D341Med (cell line): ENCODE measurements at places on chromosomes 2 and 18.

DNA sequence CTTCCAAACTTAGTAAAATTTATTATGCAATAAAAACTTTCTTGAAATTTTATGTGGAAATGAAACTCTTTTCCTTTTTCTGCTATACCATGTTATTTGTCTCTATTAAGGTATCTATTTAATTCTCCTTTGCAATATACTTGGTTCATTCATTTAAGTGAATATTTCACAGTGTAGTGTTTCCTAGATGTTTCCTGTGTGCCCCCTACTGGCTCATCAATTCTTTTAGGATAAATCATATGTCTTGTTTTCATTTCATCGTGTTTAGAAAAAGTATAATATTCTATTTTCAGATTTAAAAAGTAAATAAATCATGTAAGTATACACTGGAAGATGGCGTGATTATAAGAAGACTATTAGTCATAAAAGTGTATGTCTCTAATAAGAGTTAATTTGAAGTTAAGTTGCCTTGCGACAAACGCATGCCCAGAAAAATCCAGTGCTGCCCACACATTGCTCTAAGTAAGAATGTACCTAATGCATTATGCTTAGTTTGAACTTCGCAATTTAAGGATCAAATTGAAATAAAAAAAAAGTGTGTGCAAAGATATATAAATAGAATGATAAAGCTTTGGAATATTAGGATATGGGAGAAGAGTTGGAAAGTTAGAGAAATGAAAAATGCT lies 525.4 kb downstream of the KCNJ3 start:
- DNase-seq, result no peak

DNA sequence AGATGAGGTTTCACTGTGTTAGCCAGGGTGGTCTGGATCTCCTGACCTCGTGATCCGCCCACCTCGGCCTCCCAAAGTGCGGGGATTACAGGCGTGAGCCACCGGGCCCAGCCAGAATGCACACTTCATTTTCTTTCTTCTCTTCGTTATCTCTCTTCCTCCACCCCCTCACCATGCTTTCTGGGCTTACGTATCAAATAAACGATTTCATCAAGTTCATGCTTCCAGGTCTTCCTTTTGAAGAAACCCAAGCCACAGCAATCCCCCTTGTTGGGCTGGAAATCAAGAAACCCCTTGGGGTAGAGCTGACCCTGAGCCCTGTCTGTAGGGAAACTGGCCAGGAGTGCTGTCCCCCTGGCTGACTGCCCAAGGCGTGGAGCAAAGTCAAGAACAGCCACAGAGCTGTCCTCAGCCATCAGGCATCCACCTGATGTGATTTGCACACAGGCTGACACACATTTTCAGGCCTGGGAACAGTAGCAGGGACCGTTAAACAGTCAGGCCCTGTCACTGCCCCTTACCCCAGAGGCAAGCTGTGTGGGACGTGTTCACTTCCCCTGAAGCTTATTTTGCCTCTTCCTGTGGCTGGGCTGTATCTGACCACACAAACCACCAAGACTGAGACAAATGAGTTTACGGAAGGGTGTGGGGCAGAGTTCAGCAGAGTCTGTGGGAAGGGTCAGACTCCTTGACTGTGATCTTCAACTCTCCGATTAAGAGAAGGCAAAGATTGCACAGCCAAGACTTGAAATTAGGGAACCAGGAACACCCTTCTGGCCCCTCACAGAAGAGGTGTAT lies 15.1 kb upstream of the NMUR1 start:
- DNase-seq, result no peak

DNA sequence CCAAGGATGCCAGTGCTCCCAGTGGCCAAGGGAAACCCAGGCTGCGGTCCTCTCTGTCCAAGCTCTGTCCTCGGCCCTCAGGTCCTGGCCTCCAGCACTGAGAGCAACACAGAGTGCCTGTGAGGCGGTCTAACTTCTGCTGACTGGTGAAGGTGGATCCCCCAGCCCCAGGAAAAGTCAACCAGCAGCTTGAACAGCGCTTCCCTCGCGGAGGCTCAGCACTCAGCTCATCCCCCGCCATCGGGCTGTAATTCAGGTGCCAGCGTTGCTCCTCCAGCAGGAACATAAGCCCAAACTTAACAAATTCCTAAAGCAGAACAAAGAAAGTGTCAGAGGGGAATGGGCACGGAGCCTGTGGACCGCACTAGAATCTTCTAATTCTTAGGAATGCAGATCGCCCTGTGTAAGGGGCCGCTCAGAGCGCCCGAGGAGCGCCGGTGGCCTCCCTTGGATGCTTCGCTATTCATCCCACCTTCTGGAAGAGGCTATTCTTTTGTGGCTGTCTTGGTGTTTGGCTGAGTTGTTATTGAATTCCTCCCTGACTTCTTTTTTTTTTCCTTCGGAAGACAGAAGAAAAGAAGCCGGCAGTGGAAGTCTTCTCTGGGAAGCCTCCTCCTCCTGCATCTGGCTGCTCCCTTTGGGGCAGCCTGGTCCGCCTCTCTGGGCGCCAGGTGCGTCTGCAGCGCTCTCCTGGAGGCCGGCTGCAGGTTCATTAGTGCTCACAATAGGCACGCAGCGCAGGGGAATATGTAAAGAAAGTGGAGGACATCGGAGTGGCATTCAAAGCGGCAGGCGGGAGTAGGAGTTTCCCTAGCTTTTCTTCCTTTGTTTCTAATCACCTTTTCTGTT lies 905.6 kb downstream of the TSN start:
- DNase-seq, result no peak

GRCh38 chr2:197306696-197307040 lies 3.9 kb downstream of the ANKRD44 start:
- DNase-seq, result no peak

DNA sequence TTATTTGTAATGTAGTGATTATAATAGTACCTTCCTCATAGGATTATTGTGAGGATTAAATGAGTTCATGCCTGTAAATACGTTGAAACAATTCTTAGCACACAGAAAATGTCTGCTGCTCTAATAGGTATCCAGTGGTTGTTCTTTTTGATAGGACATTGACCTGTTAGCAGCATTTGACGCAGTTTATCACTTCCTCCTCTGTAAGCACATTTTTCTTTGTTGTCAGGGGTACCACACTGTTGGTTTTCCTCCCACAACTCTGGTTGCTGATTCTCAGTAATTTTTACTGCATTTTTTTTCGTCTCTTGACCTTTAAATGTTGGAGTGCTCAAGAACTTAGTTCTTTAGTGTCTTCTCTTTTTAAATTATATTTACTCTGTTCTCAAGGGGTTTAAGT lies 15.4 kb downstream of the PPM1B start:
- DNase-seq, result no peak

- DNase-seq, result peak; percentile 32
Measured at GRCh38 chr2:201709747-201710146, 11.3 kb upstream of the MPP4 start.

DNA sequence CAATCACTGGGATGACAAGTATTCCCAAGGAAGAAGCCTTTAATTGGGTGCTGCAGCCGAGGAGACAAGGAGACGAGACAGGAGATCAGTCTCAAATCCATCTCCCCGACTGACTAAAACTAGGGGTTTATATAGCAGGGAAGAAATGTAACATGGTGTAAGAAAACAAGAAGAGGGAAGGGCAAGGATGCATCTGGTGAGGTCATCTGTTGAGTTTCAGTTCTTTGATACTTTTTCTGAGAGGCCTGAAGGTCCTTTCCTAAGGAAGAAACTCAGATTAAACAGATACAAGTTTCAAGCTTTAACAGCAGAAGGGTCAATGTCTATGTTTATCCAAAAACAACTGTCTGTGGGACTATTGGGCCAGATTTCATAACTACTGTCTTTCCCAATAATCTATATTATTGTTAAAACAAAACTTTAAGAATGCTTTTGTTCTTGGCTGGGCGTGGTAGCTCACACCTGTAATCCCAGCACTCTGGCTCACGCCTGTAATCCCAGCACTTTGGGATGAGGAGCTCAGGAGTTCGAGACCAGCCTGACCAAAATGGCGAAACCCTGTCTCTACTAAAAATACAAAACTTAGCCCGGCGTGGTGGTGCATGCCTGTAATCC lies 2.5 kb upstream of the PDCL3 start:
- DNase-seq, result no peak

- no peak for DNase-seq
Measured at GRCh38 chr18:60826346-60826745, 453.8 kb upstream of the MC4R start.

- no peak for DNase-seq
Measured at GRCh38 chr2:227374158-227374557, 4.9 kb downstream of the TM4SF20 start.

GRCh38 chr2:26957534-26957933 lies 12.9 kb upstream of the MAPRE3 start:
- DNase-seq, result no peak

- no peak for DNase-seq
Measured at GRCh38 chr2:85831735-85832134, 57.1 kb downstream of the ST3GAL5 start.

GRCh38 chr2:45483997-45484396 lies 127.1 kb downstream of the SRBD1 start:
- DNase-seq, result no peak

GRCh38 chr18:32595832-32596231 lies 125.2 kb upstream of the GAREM1 start:
- DNase-seq, result no peak

DNA sequence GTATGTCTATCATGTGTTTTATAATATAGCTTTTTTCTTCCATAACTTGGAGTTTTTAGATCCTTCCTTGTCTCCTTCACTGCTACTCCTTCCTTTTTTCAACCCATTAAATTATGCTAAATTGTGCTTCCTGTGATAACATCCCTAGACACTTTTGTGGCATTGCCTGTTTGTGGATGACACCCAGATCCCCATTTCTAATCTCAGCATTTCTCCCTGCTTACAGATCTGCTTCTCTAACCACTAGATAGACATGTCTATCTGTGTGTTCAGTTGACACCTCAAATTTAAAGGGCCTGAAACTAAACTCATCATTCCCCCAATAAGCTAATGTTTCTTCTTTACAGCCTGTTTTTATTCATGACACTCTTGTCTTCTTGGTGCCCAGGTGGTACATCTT lies 244.8 kb downstream of the BABAM2 start:
- no peak for DNase-seq

DNA sequence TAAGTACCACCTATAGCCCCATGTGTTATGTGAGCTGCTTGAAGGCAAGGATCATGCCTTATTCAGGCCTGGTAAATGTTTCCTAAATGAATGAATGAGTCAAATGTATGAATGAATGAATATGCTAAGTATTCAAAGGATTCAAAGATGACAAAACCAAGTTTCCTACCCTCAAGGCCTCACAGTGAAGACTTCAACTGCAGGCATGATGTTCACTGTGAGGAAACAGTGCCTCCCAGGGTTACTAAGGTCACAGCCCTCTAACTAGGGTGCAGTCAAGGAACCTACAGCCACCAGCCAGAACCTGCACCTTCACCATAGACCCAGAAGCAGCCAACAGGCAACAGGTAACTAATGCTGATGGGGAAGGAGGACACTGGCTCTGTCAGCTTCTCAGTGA lies 69.3 kb downstream of the SUMO1 start:
- no peak for DNase-seq

DNA sequence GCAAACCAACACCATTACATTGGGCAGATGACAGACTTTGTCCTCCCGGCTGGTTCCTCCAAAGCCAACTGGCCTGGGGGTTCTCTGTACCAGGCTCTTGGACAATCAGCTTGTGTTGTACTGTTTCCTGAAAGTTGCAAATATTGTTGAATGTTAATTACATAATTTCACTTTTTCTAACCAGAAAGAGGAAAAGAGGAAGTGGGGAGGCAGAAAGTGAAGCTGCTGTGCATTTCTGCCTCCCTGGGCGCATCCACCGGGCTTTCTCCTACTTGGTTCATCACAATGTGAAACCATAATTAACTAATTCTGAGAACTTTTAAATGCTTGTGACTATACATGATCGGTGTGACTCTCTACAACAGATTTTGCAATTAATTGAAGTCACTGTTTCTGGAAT lies 10.1 kb downstream of the TWIST2 start:
- no peak for DNase-seq

GRCh38 chr18:37441821-37442220 lies 123.8 kb downstream of the CELF4 start:
- no peak for DNase-seq

- no peak for DNase-seq
Measured at GRCh38 chr2:196335221-196335634, 163.8 kb upstream of the STK17B start.

GRCh38 chr18:45753286-45753685 lies 29.3 kb downstream of the SLC14A1 start:
- DNase-seq, result no peak

GRCh38 chr2:60216452-60216995 lies 336.9 kb downstream of the BCL11A start:
- DNase-seq, result no peak

DNA sequence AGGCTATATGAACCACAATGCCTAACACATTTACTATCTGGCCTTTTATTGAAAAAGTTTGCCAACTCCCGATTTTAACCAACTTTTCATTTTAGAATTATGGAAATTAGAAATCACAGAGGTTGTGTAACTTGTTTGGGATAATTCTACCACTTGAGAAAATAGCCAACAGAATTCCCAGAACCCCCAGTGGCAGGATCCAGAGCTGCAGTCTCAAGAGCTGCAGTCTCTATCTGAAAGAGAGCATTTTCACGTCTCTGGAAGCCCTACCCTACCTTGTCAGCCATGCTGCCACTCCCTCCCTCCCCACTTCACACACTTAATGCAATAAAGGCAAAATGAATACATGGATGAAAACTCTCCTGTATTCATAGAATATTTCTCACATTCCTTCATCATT lies 23.4 kb upstream of the TSPYL6 start:
- peak; percentile 28 for DNase-seq

- DNase-seq, result no peak
Measured at GRCh38 chr18:63578357-63578958, 8.7 kb upstream of the SERPINB13 start.

GRCh38 chr2:100197631-100198153 lies 55.3 kb upstream of the AFF3 start:
- DNase-seq, result no peak

GRCh38 chr18:79302120-79302519 lies 93.6 kb upstream of the NFATC1 start:
- DNase-seq, result no peak

GRCh38 chr2:39821871-39822270 lies 42.8 kb upstream of the THUMPD2 start:
- peak; percentile 30 for DNase-seq

DNA sequence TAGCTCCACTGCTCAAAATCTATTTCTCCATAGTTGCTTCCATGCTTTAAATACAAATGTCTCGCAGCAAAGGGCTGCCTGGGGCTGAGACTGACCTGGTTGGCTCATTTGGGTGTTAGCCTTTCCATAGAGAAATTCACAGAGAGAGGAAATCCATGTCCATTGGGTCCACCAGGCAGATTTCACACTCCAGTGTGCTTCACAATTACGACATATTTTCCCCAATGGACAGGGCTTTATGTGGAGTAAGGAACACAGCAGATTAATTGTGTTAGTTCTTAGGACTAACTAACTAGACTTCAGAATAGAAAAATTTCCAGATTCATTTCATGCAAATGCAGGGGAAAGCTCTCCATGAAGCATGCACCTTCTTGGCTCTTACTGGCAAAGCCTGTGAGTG lies 180.7 kb downstream of the FBXO15 start:
- no peak for DNase-seq

DNA sequence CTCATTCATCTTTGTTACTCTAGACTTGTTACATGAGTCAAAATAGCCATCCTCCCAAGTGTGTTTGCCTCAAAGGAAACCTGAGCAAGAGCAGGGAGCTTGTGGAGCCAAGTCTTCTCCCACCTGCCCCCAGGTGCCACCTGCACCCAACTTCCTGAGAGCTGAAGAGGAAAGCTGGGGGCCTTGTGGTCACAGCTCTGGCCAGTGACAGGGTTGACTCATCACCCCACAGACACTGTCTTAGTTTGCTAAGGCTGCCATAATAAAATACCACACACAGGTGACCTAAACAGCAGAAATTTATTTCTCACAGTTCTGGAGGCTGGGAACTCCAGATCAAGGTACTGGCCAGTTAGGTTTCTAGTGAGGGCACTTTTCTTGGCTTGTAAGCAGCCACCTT lies 99.6 kb downstream of the TPGS2 start:
- no peak for DNase-seq
